SK-N-DZ (cell line): ENCODE measurements at places on chromosomes 3 and 15.

GRCh38 chr3:98628317-98628716 lies 34.9 kb upstream of the CPOX start:
- DNase-seq, result no peak

DNA sequence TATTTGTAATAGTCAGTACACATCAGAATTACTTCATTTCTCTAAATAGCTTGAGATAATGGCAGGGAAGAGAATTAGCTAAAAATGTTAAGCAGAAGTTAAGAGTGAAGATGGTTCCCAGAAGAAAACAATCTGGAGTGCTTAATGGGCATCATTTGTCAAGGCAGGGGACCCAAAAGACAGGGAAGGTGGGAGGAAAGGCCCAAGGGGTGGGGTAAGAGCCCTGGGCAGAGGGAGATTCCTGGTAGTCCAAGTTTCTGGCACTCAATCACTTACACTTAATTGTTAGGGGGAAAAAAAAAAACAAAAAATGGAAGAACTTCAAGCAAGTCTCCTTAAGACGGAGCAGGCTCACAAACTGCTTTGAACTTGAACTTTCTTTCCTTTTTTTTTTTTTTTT lies 28.9 kb downstream of the TNFAIP8L3 start:
- DNase-seq, result no peak

DNA sequence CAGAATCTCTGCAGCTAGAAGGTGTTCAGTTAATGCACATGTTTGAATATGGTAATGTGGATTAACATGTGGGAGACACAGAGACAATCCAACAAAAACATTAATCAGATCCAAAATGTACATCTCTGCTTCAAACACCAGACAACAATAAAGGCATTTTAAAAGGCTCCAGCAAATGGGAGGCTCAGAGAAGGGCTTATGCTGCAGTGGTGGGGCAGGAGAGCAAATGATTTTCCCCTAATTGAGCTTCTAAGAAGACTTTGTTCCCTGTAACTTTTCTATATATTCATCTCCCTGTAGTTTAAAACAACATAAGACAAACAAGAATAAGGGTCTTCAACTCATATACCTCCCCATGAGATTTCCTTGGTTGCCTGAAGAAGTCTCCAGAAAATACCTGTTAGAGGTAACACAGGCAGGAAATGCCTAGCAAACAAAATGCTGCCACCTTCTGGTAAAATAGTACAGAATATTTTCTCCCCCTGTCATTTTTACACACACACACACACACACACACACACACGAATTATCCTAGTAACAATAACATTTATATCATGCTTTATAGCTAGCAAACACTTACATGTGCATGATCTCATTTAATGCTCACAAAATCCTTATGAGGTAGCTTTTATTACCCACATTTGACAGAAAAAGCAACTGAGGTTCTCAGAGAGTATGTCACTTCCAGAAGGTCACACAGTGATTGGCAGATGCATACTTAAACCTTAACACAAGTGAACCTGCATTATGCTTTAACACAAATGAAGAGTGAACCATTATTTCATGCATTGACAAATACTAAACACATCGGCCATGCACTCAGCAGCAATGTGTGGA lies 123.4 kb upstream of the MB21D2 start:
- peak; percentile 11 for DNase-seq

DNA sequence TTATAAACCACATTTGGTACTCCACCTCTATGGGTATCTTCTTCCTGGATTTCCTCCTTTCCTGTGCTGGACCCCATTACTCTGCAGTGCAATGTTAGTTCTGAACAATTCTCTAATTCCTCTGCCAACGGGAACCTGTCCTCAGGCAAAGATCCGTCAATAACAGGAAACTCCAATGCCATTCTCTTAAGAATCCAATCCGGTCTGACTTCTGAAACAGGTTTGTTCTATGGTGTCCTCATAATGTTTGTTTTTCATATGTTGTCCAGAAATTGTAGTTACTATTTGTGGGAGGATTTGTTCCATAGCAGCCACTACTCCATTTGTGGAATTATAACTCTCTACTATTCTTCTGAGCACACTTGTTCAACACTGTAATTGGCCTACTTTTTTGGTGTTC lies 112.7 kb downstream of the TBL1XR1 start:
- DNase-seq, result no peak

DNA sequence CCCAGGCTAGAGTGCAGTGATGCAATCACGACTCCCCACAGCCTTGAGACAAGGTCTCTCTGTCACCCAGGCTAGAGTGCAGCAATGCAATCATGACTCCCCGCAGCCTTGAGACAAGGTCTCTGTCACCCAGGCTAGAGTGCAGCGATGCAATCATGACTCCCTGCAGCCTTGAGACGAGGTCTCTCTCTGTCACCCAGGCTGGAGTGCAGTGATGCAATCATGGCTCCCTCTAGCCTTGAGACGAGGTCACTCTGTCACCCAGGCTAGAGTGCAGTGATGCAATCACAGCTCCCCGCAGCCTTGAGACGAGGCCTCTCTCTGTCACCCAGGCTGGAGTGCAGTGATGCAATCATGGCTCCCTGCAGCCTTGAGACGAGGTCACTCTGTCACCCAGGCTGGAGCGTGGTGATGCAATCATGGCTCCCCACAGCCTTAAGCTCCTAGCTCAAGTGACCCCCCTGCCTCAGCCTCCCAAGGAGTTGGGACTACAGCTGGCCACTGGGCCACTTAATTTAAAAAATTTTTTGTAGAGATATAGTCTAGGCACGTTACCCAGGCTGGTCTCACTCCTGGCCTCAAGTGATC lies 26.1 kb downstream of the TFRC start:
- DNase-seq, result no peak

DNA sequence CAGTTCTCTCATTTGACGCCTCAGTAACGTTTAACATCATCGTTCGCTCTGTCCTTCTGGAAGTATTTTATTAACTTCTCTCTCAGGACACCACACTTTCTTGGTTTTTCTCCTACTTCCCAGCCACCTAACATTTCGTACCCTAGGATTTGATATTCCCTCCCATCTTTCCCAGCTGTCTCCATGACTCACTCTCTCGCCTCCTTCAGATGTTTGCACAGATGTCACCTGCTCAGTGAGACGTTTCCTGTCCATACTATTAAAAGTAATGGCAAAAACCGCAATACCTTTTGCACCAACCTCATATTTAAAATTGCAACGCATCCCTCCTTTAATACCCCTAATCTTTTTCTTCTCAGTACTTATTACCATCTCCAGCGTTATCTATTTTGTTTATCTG lies 62.1 kb upstream of the SPRED1 start:
- no peak for DNase-seq

GRCh38 chr3:55491296-55491816 lies 4.2 kb upstream of the WNT5A start:
- no peak for DNase-seq

DNA sequence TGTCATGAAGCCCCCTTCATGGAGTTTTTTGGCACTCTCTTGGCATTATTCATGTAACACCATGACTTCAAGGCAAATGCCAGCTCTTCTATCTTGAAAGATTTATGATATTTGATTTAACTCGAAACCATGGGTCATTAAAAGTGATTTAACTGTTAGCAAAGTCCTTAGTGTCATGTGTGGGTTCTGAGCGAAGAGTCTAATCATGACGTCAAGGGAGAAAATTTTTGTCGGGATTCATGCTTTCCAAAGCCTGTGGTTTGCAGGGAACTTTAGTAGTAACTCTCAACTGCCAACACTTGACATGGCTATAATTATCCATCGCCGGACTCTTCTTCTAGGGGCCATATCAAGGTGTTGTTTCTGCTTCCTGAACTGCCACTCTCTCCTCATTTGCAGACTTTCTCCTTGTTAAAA lies 11.5 kb downstream of the GXYLT2 start:
- DNase-seq, result no peak

DNA sequence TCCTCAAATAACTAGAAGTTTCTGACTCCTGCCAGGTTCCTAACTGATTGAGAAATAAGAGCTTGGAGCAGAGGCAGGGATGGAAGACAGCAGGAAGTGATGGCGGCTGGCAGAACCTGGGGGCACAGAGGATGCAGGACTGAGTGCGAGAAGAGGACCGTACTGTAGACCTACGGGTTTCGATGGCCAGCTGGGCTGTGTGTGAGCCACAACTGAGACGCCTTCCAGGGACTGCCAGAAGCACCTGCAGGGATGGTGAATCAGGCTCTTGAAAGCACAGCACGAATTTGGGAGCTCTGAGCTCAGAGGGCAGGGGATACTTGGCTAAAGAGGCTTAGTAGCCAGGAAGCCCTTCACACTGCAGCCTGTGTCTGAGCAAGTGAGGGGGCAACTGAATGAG lies 165.6 kb downstream of the ABHD5 start:
- DNase-seq, result no peak

GRCh38 chr3:31050296-31050695 lies 155.8 kb upstream of the GADL1 start:
- no peak for DNase-seq

DNA sequence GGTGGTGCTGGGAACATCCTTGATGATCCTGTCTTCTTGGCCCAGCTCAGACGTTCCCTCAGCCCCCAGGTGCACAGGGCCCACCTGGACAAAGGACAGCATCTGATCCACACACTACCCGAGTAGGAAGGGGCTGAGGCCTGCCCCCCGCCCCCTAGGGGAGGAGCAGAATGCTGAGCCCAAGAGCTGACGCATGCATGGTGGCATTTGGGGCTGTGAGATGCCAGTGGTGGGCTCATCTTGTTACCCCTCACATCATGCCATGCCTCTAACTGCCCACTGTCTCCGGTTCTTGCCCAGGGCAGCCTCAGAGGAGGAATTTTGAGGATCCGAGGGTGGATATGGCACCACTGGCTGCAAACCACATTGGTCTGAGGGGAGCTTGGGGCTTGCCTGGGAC lies 61.5 kb downstream of the LINGO1 start:
- DNase-seq, result no peak

DNA sequence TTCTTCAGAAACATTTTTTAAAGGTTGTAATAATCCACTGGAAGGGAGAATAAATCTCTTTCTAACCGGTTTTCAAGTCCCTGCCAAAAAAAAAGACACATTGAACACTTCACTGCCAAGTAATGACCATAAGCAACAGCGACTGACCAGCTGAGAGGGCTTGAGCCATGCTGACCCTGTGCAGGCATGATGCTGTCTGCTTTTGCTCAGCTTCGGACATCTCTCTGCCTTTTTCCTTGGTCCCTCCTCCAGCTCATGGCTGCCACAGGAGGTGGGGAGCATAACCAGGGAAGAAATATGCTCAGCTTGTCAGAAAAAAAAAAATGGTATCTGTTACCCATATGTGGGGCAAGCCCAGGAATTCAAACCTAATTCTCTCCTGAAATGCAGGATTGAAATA lies 1.5 kb downstream of the IGSF10 start:
- DNase-seq, result no peak

DNA sequence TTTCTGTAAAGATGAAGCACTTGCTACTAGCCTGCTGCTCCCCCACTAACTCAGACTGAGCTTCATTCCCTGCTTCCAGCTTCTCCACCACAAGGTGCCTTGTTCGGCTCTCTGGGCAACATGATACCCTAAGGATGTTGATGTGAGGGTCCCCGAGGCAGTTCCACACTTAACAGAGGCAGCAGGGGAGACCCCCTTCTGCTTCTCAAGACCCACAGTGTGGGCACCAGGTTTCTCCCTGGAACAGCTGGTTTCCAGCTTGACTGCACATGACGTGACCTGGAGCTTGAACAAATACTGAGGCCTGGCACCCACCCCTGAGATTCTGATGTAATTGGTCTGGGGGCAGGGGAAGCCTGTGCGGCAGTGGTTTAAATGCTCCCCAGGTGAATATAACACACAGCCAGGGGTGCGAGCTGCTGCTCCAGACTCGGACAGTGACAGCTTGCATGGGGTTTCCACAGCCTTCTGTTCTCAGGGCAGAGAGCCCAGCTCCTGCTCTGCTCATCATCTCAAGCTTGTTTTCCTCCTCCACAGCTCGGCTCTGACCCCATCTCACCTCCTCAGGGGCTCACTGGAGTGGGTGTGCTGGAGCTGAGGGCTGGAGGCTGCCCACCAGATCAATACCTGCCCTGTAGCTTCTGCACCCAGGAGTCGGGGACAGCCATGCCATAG lies 95.0 kb upstream of the HACD2 start:
- no peak for DNase-seq

- DNase-seq, result no peak
Measured at GRCh38 chr3:123410149-123410515, 38.8 kb downstream of the ADCY5 start.

GRCh38 chr3:140455521-140456214 lies 222.2 kb upstream of the TRIM42 start:
- DNase-seq, result no peak

DNA sequence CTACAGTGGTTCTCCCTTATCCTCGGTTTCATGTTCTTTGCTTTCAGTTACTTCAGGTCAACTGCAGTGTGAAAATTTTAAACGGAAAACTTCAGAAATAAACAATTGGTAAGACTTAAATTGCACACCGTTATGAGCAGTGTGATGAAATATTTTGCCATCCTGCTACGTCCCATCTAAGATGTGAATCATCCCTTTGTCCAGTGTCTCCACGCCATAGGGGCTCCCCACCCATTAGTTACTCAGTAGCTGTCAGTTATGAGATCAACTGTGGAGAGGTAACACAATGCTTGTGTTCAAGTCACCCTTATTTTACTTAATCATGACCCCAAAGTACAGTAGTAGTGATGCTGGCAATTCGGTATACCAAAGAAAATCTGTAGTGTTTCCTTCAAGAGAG lies 47.4 kb downstream of the TJP1 start:
- DNase-seq, result no peak

DNA sequence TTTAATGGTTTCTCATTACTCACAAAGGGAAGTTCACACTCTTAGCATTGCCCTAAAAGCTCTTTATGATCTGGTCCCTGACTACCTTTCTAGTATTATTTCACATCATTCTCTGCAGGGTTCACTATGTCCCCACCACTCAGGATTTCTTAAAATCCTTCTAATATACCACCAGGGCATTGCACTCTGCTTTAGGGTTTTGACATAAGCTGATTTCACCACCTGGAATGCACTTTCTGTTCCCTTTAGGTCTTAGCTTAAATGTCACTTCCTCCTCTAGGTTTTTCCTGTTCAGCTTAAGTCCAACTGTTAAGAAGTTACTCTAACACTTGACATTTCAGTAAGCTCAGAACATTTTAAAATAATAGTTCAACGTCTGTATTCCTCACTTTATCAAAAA lies 81.7 kb downstream of the HCN4 start:
- DNase-seq, result no peak

- DNase-seq, result no peak
Measured at GRCh38 chr15:99443768-99444446, 121.9 kb upstream of the MEF2A start.
